ENCODE measurements at places on chromosomes 1 and 21.
A peak's percentile ranks its signal among the peaks of the same experiment; 100 is the strongest.

DNA sequence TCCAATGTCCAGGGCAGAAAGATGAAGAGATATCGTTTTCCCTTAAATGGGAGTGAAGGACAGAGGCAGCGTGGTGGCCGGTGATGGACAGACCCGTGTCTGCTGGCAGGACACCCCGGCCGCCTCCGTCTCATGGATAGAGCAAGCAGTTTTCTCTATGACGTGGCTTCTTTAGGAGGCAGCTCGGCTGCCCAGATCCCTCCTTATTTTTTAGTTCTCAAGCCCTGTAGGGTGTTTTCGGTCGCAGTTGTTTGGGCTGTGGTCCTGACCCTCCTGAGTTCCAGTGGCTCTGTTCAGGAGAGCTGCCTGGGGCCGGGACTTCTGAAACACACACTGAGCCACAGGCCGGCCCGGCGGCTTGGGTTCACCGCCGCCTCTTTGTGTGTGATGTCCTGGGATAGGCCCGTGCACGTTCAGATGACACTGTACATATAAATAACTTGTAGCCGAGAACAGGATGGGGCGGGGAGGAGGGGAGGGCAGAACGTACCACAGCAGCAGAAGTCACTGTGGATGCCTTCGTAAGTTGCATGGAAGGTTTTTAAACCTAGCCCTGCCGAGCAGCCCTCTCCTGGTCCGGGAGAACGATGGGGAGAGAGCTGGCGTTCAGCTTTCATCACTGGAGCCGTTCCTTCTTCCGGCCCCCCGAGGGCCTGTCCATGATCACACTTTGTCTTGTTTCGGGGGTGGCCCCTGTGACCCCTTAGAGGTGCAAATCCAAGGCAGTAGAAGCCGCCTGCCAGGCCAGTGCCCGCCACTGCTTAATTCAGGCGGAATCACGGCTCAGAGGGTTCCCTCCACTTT lies 65.2 kb downstream of the SIK1 start:
- peak; percentile 32 for DNase-seq
- no peaks in the 10 kb centered on the region for H3K27me3 ChIP-seq
- peaks cover 26% of the 10 kb centered on the region for H3K4me1 ChIP-seq
- H3K27ac ChIP-seq, result peak overlapping the region; percentile 68

- H3K36me3 ChIP-seq, result peaks cover 24% of the 10 kb centered on the region
- H3K27ac ChIP-seq, result no peak overlapping the region
- peak; percentile 19 for DNase-seq
- no peak overlapping the region for H3K4me3 ChIP-seq
- H3K27me3 ChIP-seq, result no peaks in the 10 kb centered on the region
These were observed 5.9 kb downstream of the RFX5 start for GRCh38 chr1:151340870-151341754.

DNA sequence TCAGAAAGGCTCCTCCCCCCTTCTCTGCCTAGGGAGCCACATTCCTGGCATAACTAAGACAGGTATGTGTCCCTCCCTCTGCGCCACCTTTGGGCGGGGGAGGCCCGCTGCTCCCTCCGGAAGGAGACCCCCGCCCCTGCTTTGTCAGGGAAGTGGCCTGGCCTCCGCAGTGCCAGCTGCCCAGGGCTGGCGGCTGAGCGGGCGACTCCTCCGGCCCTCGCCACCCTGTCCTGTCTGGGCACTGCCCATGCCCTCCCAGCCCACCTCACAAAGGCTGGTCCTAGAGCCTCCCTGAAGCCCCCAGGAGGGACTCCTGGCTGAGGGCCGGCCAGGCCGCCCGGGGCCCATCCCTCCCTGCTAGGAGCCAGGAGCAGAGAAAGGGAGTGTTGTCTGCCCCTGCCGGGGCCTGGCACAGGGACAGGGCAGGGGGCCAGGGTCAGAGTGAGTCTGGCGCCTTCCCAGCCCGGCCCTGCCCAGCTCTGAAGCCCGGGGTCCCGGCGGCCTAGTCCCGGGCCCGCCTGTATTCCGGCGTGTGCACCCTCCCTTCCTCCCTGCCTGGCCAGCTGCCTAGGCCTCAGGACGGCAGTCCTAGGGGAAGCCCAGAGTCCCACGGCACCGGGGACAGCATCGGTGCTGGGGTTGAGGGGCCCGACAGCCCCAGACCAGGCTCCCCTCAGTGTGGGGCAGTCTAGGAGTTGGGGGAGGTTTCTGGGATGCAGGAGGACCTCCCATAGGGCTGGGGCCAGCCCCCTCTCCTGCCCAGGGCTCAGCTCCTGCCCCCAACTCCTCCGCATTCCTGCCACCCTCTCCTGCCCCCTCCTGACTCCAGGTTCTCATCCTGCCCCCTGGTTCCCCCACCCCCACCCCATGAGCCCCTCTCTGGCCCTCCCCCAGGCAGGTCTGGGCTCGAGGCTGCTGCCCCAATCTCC lies 5.1 kb downstream of the AGRN start:
- no peak overlapping the region for H3K27ac ChIP-seq
- no peaks in the 10 kb centered on the region for H3K36me3 ChIP-seq
- H3K4me3 ChIP-seq, result no peak overlapping the region
- H3K27me3 ChIP-seq, result no peaks in the 10 kb centered on the region

DNA sequence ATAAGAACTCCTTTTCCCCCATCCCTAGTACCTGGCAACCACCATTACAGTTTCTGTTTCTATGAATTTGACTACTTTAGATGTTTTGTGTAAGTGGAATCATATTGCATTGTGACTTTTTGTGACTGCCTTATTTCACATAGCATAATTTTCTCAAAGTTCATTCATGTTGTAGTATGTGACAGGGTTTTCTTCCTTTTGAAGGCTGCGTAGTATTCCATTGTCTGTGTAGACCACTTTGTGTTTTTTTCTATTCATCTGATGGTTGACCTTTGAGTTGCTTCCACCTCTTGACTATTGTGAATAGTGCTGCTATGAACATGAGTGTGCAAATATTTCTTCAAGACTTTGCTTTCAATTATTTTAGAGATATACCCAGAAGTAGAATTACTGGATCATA lies 225.8 kb upstream of the L1TD1 start:
- H3K4me3 ChIP-seq, result no peak overlapping the region
- H3K4me1 ChIP-seq, result no peaks in the 10 kb centered on the region
- H3K36me3 ChIP-seq, result no peaks in the 10 kb centered on the region
- no peak for DNase-seq

GRCh38 chr1:225642177-225642576 lies 10.7 kb downstream of the ENAH start:
- no peak overlapping the region for H3K27ac ChIP-seq
- no peaks in the 10 kb centered on the region for H3K4me1 ChIP-seq
- H3K27me3 ChIP-seq, result no peaks in the 10 kb centered on the region
- DNase-seq, result no peak

DNA sequence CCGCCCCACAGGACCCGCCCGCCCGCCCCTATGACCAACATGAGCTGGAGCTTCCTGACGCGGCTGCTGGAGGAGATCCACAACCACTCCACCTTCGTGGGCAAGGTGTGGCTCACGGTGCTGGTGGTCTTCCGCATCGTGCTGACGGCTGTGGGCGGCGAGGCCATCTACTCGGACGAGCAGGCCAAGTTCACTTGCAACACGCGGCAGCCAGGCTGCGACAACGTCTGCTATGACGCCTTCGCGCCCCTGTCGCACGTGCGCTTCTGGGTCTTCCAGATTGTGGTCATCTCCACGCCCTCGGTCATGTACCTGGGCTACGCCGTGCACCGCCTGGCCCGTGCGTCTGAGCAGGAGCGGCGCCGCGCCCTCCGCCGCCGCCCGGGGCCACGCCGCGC lies 7.9 kb upstream of the IBA57 start:
- H3K4me1 ChIP-seq, result peaks cover 28% of the 10 kb centered on the region
- H3K36me3 ChIP-seq, result no peaks in the 10 kb centered on the region
- no peak for DNase-seq
- H3K27ac ChIP-seq, result no peak overlapping the region
- H3K27me3 ChIP-seq, result no peaks in the 10 kb centered on the region
- H3K4me3 ChIP-seq, result no peak overlapping the region

DNA sequence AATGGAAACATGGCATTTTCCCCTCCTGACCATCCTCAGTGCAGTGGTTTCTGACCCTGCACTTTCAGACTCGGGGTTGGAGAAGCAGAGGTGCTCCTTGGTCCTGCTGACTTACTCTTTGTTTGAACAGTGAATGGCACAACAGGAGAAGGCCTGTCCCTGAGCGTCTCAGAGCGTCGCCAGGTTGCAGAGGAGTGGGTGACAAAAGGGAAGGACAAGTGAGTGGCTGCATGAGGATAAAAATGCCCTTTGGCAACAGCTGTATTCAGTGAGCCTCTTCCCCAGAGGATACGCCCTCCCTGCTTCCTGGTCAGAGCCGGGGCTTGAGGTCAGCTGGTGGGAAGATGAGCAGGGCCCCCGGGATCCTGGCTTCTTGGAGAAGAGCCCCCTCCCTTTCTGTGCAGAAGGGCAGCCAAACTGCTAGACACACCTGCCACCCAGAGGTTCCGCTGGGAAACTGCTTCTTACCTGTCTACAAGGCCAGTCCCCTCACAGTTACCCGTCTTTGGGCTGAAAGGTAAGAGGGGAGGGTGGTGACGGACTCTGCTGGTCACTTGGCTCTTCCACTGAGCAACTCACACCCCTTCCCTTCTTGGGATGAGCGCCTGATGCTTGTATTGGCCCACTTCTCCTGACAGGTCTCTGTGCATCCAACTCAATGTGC lies 16.6 kb downstream of the NPL start:
- no peaks in the 10 kb centered on the region for H3K27me3 ChIP-seq
- no peak overlapping the region for H3K4me3 ChIP-seq
- H3K36me3 ChIP-seq, result no peaks in the 10 kb centered on the region
- no peak for DNase-seq
- no peak overlapping the region for H3K27ac ChIP-seq

GRCh38 chr1:186905561-186905960 lies 76.8 kb downstream of the PLA2G4A start:
- no peaks in the 10 kb centered on the region for H3K27me3 ChIP-seq
- H3K36me3 ChIP-seq, result no peaks in the 10 kb centered on the region
- H3K4me1 ChIP-seq, result no peaks in the 10 kb centered on the region
- no peak overlapping the region for H3K4me3 ChIP-seq
- no peak for DNase-seq

DNA sequence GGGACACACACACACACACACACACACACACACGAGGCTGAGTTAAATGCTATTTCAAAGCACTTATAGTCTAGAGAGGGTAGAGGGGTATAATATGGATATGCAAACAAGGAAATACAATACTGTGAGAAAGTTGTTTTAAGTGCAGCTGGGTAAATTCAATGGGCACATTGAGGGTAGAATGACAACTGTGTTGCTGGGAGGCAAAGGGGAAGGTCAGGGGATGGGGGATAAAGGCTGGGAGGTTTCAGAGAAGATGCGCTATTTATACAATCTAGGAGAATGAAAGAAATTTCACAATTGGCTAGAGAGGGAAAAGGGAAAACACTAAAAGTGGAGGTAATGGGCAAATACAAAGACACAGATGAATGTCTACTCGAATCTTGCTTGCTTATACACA lies 19.4 kb downstream of the EXTL2 start:
- no peak overlapping the region for H3K4me3 ChIP-seq
- H3K36me3 ChIP-seq, result no peaks in the 10 kb centered on the region
- no peaks in the 10 kb centered on the region for H3K27me3 ChIP-seq
- H3K27ac ChIP-seq, result no peak overlapping the region
- DNase-seq, result no peak
- H3K4me1 ChIP-seq, result no peaks in the 10 kb centered on the region

GRCh38 chr21:39066829-39067780 lies 116.1 kb downstream of the PSMG1 start:
- H3K27me3 ChIP-seq, result no peaks in the 10 kb centered on the region
- no peak overlapping the region for H3K27ac ChIP-seq
- no peak for DNase-seq
- H3K4me3 ChIP-seq, result no peak overlapping the region
- H3K4me1 ChIP-seq, result no peaks in the 10 kb centered on the region

GRCh38 chr1:12478612-12478985 lies 139.4 kb downstream of the DHRS3 start:
- H3K27ac ChIP-seq, result peak overlapping the region; percentile 47
- H3K4me3 ChIP-seq, result peak overlapping the region; percentile 4
- peak; percentile 24 for DNase-seq
- H3K36me3 ChIP-seq, result no peaks in the 10 kb centered on the region
- peaks cover 86% of the 10 kb centered on the region for H3K4me1 ChIP-seq

GRCh38 chr1:23591460-23592208 lies 32.3 kb upstream of the ID3 start:
- no peaks in the 10 kb centered on the region for H3K36me3 ChIP-seq
- peaks cover 63% of the 10 kb centered on the region for H3K4me1 ChIP-seq
- no peak for DNase-seq
- H3K27me3 ChIP-seq, result no peaks in the 10 kb centered on the region

- no peaks in the 10 kb centered on the region for H3K27me3 ChIP-seq
- H3K4me3 ChIP-seq, result no peak overlapping the region
- no peak for DNase-seq
- H3K4me1 ChIP-seq, result peaks cover 24% of the 10 kb centered on the region
- no peaks in the 10 kb centered on the region for H3K36me3 ChIP-seq
- no peak overlapping the region for H3K27ac ChIP-seq
These were observed 130.4 kb downstream of the HS2ST1 start for GRCh38 chr1:87044840-87045239.

DNA sequence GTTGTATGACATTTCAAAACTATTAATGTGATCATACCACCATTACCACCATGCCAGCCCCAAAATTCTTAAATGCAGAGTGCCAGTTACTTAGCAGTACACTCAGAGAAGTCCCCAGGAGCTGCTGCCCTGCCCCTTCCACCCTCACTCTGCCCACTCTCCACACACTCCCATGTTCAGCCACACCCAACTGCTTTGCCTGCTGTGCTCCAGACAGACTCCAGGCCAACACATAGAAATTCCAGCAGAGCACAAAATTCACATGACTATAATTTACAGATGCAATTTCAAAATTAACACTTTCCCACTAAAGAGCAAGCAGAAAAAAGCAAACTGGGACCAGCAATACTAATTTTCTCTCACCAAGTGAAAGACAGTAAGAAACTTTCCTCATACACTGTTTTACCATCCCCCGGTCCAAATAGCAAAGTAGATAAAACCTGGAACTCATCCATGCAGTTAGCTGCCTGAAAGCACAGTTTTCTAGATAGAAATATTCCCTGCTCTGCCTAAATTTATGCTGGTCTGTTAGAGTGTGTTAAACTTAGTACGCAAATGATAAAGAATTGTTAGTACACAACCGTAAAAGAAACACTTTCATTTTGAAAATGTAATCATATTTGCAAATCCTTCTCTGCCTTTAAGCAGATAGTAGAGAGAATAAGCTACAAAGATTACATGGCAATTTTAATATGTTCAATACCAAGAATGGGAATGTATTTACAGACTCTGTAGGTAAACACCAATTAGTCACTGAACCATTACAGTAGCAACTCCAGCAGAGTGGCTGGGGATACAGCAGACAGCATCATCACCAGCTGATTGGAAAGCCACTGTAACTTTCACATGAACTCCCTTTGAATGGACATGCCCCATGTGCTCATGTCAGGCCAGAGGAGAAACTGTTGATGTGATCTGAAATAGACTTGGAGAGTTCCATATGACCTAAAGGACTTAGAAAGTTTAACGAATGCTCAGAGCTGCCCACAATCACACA lies 176.5 kb downstream of the VAV3 start:
- no peak for DNase-seq
- H3K27ac ChIP-seq, result no peak overlapping the region
- no peaks in the 10 kb centered on the region for H3K27me3 ChIP-seq
- no peak overlapping the region for H3K4me3 ChIP-seq
- no peaks in the 10 kb centered on the region for H3K36me3 ChIP-seq
- peaks cover 46% of the 10 kb centered on the region for H3K4me1 ChIP-seq
